ENCODE measurements at places on chromosomes 6 and 20. TPM values are rescaled to one million over a fixed set of nuclear protein-coding genes. Genes with fewer than 3 reads are reported as not detected.
A peak's percentile ranks its signal among the peaks of the same experiment; 100 is the strongest.

- DNase-seq = no peak
Measured at GRCh38 chr6:139904568-139904967, 530.1 kb upstream of the CITED2 start.

- peak; percentile 54 for DNase-seq
Measured at GRCh38 chr6:81818901-81819361, 66.5 kb upstream of the TENT5A start.

- DNase-seq = no peak
Measured at GRCh38 chr6:112252571-112253497, 1.5 kb downstream of the LAMA4 start.

The HLA-B gene
- total RNA-seq = 8,618 TPM

GRCh38 chr6:51529240-51529639 lies 558.2 kb downstream of the PKHD1 start:
- DNase-seq = no peak

DNA sequence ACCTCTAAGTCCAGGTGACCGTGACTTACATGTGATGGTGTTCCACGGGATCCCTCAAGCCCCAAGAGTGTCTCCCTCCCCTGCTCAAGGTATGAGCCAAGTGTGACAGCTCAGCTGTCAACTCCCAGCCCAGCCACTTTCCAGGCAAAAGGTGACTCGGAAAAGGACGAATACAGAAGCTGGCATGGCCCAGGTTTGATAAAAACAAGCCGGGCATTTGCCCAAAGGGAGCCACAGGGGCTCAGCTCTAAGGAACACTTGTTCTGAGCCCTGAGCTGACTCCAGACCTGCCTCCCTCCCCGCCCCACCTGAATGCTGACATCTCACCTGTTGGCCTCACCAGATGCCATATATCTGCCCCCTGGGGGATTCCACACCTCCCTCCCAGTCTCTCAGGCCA lies 43.0 kb upstream of the BPIFA2 start:
- DNase-seq = no peak

The BEND3 gene
- total RNA-seq = 0.89 TPM

- no peak for DNase-seq
Measured at GRCh38 chr6:112296122-112296521, 41.8 kb upstream of the LAMA4 start.

DNA sequence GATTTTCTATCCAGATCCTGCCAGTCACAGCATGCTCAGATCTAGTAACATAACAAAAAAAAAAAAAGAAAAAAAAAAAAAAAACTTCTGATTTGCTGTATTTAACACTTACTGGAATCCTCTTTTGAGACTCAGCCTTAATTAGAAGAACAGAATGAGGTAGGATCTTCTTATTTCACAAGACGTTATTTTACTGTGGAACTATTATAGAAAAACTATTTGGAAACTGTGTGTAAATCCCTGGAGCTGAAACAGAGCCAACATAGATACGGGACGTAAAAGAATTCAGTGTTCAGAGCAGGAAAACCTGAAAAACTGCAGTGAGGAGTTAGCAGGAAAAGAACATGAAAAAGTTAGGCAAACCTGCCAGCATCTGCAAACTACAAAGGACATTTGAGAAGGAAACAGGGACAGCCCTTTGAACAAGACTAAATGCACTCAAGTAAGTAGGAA lies 3.4 kb upstream of the ZNF217 start:
- no peak for DNase-seq

The ENPP5 gene
- total RNA-seq = not detected

GRCh38 chr20:42485556-42485955 lies 704.1 kb downstream of the PTPRT start:
- DNase-seq = no peak

DNA sequence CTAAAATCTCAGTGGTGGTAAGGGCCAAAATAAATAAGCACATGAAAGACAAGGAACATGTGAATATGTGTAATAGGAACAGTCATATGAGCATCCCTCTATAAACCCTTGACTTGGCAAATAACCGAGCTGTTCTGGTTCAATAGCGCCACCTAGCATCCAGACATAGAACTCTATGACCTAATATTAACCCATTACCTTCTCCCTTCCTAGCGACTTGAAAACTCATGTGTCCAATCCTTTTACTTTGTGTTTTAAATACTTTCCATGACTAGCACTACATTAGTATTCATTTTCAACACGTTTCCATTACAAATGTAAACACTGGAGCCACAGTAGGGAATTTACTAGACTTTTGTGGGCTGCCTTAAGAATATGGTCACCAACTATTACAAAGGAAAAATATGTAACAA lies 279.7 kb downstream of the UST start:
- DNase-seq = no peak

- DNase-seq = no peak
Measured at GRCh38 chr20:19423097-19423899, 210.9 kb downstream of the SLC24A3 start.
